Activated naive CD4-positive, alpha-beta T cell treated with anti-CD3 and anti-CD28 coated beads for 36 hours (primary cell): ENCODE measurements at places on chromosomes 3 and 15. TPM values are rescaled to one million over a fixed set of nuclear protein-coding genes. Genes with fewer than 3 reads are reported as not detected.

OR5K2 gene
- total RNA-seq, result not detected

DNA sequence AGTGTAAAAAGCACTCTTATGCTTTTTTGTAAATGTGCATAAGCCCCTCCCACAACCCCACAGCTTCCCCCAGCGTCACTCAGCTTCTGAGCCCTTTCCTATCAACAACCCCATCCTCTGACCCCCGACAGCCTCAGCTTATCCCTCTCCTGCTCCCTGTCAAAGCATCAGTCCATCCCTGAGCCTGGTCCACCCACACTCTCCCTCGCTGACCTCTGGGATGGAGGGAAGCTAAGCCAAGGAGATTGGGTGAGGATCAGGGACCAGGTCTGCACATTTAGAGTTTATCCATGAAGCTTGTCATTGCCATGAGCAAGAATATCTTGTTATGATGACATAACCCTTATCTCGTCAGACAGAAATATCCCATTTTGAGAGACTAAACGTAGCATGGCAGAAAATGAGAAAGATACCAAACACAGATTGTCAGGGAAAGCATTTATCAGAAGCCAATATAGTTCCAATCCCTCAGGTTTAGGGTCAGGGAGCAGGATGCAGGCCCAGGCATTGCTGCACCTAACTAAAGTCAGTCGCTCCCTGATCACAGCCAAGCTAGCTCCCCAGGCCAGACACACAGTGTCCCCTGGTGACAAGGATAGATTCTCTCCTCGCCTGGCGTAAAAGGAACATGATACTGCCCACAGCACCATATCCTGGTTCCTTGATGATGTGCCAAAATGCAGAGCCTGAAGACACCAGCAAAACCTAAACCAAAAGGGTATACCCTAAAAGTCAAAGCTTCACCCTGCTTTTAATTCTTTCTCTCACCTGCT is 66.9 kb downstream of the DCLK3 start:
- H3K4me1 ChIP-seq, result no peaks in the 10 kb centered on the region
- H3K36me3 ChIP-seq, result no peaks in the 10 kb centered on the region
- DNase-seq, result no peak
- no peak overlapping the region for H3K27ac ChIP-seq

GRCh38 chr3:140163159-140163763 is 228.3 kb downstream of the CLSTN2 start:
- H3K4me1 ChIP-seq, result no peaks in the 10 kb centered on the region
- no peak for DNase-seq
- no peak overlapping the region for H3K4me3 ChIP-seq
- H3K36me3 ChIP-seq, result no peaks in the 10 kb centered on the region

DNA sequence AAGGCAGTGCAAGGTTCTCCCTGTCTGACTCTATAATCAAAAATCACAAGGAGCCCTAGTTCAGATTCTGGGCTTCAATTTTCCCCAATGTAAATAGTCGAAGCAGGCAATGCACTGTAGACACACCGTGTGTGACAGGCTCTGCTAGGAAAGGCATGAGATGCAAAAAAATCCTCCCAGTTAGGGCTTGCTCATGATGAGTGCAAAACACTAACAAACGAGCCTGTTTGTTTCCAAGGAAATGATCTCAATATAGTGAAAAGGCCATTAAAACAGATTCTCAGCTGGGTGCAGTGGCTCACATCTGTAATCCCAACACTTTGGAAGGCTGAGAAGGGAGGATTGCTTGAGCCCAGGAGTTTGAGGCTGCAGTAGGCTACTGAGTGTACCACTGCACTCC is 55.7 kb downstream of the UMPS start:
- no peaks in the 10 kb centered on the region for H3K36me3 ChIP-seq
- no peak overlapping the region for H3K4me3 ChIP-seq
- H3K27me3 ChIP-seq, result no peaks in the 10 kb centered on the region
- DNase-seq, result no peak
- no peak overlapping the region for H3K27ac ChIP-seq

- no peaks in the 10 kb centered on the region for H3K36me3 ChIP-seq
- H3K27me3 ChIP-seq, result no peaks in the 10 kb centered on the region
- H3K4me3 ChIP-seq, result peak overlapping the region; percentile 84
- no peak for DNase-seq
- H3K27ac ChIP-seq, result no peak overlapping the region
These were observed 1.2 kb downstream of the PFKFB4 start for GRCh38 chr3:48555231-48555948.

- H3K4me3 ChIP-seq, result no peak overlapping the region
- H3K36me3 ChIP-seq, result no peaks in the 10 kb centered on the region
- no peaks in the 10 kb centered on the region for H3K4me1 ChIP-seq
- no peak overlapping the region for H3K27ac ChIP-seq
- no peak for DNase-seq
These were observed 1157.2 kb downstream of the ROBO1 start for GRCh38 chr3:78610462-78611125.

DNA sequence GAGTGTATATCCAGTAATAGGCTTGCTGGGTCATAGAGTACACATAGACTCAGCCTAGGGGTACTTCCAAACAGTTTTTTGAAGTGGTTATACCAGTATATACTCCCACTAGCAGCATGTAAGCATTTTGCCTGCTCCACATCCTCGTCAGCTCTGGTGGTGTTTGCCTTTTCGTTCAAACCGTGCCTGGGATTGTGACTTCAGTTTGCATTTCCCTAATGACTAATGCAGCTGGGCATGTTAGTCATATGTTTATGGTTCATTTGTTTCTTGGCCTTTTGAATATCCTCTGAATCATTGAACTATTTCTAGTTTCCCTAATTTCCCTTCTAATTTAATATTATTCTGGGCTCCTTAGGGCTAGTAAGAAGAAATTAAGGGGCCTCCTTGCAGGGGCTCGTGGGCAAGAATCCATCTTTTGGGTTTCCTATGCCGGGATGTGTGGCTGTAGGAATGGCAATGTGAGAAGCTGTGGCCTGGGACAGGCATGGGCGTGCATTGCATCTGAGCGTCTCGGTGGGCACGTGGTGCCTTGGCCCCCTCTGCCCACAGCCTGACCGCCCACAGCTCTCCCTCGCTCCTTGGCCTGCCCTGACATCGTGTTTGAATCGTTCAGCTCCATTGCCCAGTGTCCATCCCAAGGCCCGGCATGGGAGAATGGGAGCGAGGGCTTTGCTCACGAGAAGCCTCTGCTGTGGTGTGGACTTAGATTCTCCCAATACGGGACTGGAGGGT is 26.4 kb downstream of the FAH start:
- no peak overlapping the region for H3K4me3 ChIP-seq
- no peaks in the 10 kb centered on the region for H3K4me1 ChIP-seq
- H3K36me3 ChIP-seq, result peaks cover 20% of the 10 kb centered on the region
- DNase-seq, result no peak
- no peaks in the 10 kb centered on the region for H3K27me3 ChIP-seq
- no peak overlapping the region for H3K27ac ChIP-seq

DNA sequence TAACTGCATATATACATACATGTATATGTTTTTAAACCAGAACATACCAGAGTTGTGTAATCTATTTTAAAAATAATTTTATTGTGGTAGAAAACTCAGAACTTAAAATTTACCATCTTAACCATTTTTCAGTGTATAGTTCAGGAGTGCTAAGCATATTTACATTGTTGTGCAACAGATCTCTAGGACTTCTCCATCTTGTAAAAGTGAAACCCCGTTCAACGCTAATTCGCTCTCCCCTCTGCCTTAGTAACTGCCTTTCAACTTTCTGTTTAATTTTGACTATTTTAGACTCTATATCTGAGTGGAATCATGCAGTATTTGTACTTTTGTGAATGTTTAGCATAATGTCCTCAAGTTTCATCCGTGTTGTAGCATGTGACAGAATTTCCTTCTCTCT is 51.8 kb upstream of the SSR3 start:
- no peak overlapping the region for H3K4me3 ChIP-seq
- peaks cover 34% of the 10 kb centered on the region for H3K27me3 ChIP-seq
- no peak overlapping the region for H3K27ac ChIP-seq
- no peak for DNase-seq
- peaks cover 19% of the 10 kb centered on the region for H3K4me1 ChIP-seq
- H3K36me3 ChIP-seq, result no peaks in the 10 kb centered on the region

DNA sequence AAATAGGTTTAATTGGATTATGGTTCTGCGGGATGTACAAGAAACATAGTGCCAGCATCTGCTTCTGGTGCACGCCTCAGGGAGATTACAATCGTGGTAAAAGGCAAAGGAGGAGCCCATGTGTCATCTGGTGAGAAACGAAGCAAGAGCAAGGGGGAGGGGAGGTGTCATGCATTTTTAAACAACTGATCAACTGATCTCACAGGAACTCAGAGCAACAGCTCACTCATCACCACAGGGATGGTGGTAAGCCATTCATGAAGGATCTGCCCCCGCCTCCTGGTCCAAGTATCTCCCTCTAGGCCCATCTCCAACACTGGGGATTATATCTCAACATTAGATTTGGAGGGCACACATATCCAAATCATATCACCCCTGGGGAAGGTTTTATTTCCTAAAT is 42.1 kb upstream of the FGF7 start:
- DNase-seq, result no peak
- H3K4me3 ChIP-seq, result no peak overlapping the region
- no peak overlapping the region for H3K27ac ChIP-seq
- no peaks in the 10 kb centered on the region for H3K4me1 ChIP-seq

DNA sequence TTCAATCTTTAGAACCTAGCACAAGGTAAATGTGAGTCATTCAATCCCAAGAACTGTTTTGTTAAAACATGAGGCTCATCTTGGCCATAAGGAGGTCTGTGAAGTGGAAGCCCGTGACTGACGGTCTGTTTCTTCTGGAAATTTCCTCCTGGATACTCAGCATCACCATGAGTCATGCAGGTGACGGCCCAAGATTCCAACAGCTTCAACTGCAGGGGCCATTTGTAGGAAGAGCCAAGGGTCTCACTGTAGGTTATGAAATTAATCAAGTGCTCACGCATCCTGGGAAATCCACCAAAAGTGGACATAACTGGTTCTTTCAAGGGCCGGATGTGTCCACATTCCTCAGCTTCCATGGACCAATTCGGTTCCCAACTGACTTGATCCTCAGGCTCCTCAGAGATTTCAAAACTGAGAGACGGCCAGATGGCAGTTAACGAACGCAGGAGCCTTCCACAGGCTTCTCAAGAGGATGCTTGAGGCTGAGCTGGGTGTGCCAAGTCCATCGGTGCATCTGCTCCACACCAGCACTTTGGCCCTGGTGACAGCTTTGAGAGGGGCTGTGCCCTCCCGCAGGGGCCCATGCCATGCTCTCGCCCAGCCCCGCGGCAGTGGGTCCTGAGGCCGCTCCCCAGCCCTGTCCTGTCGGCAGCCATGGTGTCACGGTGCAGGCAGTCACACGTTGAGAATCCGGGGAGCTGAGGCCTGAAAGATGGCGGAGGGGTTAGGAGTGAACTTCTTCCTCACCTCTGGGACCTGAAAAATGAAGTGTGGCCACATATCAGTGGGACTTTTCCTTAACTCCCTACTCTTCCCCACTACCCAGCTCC is 8.5 kb downstream of the MAP6D1 start:
- H3K36me3 ChIP-seq, result peaks cover 8% of the 10 kb centered on the region
- no peak overlapping the region for H3K4me3 ChIP-seq
- DNase-seq, result no peak
- H3K4me1 ChIP-seq, result peaks cover 4% of the 10 kb centered on the region
- no peaks in the 10 kb centered on the region for H3K27me3 ChIP-seq

DNA sequence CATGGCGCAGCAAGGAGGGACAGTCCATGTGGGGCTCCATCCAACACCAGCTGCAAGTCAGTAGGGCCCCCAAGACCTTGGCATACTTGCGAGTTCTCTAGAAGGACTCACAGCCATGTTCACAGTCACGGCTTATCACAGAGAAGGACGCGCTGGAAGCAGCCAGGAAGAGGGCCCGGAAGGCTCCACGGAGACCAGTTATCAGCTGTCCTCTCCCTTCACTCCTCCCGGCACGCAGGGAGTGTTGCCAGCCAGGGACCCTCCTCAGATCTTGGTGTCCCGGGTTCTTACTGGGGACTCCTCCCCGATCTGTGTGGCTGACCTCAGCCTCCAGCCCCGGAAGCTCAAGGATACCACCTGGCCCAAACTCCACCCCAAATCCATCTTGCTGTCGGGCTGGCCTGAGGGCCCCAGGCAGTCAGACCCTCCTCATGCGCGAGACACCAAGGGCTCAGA is 68.0 kb downstream of the SLTM start:
- DNase-seq, result no peak
- H3K4me3 ChIP-seq, result peak overlapping the region; percentile 6
- no peaks in the 10 kb centered on the region for H3K36me3 ChIP-seq
- peaks cover 7% of the 10 kb centered on the region for H3K27me3 ChIP-seq
- no peak overlapping the region for H3K27ac ChIP-seq

DNA sequence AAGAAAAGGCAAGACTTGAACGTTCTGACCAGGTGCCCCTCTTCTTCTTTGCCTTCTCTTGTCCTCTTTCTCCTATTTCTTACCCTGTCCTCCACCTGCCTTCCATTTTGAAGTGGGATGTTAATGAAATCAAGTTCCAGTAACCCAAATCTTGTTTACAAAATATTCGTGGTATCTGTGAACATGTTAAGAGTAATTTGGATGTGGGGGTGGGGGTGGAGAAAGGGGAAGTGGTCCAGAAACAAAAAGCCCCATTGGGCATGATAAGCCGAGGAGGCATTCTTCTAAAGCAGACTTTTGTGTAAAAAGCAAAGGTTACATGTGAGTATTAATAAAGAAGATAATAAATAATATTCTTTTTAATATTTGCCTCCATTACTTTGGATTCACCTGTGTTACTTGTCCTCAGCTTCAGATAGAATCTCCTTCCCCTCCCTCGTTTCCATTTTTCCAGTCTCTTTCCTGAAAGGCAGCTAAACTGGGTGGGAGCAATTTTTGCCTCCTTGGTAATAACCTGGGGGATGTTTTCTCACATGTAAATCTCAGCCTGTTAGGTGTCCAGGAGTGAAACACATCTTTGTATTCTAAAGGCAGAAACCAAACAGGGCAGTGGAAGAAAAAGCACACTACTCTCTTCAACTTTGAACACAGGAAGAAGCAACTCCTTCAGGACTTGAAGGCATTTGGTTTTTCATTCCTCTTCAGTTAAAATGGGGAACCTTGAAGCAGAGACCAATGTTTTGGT is 3.2 kb downstream of the CHST2 start:
- H3K27ac ChIP-seq, result no peak overlapping the region
- H3K4me3 ChIP-seq, result peak overlapping the region; percentile 48
- peaks cover 39% of the 10 kb centered on the region for H3K4me1 ChIP-seq
- peaks cover 6% of the 10 kb centered on the region for H3K36me3 ChIP-seq
- no peak for DNase-seq
- H3K27me3 ChIP-seq, result no peaks in the 10 kb centered on the region
